ENCODE measurements at places on chromosomes 13 and 19.

- DNase-seq: no peak
Observed at GRCh38 chr19:38411041-38411712, 8.3 kb downstream of the FAM98C start.

- no peak for DNase-seq
Observed at GRCh38 chr13:112171570-112171965, 104.6 kb downstream of the SOX1 start.

GRCh38 chr13:95185851-95186250 is 115.4 kb downstream of the ABCC4 start:
- no peak for DNase-seq

GRCh38 chr19:44512326-44513298 is 12.3 kb upstream of the ZNF180 start:
- DNase-seq: peak; percentile 35

DNA sequence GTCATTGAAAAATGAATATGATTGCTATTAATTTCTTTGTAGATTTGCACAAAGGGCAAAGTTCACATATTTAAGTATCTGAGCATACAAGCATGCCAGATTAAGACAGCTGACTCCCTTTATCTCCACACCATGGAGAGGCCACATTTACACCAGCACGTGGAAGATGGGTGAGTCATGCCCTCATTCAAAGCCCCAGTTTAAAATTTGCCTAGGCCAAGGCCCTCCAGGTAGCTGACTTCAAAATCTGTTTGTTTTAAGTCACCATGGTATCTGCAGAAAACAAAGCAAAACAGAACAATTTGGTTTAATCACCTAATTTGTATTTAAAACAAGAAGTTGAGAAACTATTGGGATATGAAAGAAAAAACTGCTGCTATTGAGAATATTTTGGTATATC is 109.2 kb downstream of the ESD start:
- DNase-seq: no peak

- DNase-seq: no peak
Observed at GRCh38 chr13:47908197-47908902, 92.7 kb downstream of the SUCLA2 start.

GRCh38 chr13:78326633-78327032 is 276.7 kb downstream of the POU4F1 start:
- DNase-seq: peak; percentile 38

DNA sequence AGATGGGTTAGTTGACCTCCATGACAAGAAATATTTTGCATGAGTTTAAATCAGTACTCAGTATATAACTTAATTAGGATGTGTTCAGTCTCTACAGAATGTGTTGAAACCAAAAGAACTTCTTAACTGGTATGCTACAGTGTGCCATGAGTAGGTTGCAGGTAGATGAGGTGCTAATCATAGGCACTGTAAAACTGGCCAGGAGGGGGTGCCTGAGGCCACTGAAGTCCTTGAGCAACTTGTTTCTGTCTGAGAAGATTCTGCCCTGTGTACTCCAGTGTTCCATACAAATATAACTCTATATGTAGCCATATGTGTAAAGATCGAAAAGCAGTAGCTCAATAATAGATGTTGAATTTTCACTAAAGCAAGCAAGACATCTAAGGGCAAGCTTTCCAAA is 549.2 kb upstream of the KLF12 start:
- no peak for DNase-seq

- no peak for DNase-seq
Observed at GRCh38 chr13:37601648-37602440, 3.3 kb upstream of the POSTN start.

DNA sequence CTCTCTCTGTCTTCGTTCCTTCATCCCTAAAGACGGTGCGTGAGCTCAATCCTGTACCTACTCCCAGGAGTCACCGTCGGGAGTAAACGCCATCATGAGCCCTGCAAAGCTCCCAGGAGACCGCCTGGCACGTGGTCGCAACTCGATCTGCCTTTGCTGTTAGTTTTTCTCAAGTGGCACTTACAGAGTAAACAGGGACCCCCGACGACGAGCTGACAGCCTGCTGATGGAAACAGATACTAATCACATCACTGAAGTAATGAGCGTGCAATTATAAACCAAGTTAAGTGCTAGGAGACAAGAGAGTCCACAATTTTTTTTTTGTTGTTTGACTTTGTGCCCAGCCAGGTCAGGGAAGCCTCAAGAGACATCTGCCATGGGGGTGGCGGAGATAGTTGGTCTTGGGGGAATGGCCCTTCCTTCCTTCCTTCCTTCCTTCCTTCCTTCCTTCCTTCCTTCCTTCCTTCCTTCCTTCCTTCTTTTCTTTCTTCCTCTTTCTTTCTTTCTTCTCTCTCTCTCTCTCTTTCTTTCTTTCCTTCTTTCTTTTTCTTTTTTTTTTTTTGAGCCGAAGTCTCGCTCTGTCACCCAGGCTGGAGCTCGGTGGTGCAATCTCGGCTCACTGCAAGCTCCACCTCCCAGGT is 23.6 kb downstream of the CACNG6 start:
- no peak for DNase-seq

All from HS-5 (cell line).